Inflammatory macrophage (primary cell): ENCODE measurements at places on chromosomes 12 and 14.
A peak's percentile ranks its signal among the peaks of the same experiment; 100 is the strongest.

DNA sequence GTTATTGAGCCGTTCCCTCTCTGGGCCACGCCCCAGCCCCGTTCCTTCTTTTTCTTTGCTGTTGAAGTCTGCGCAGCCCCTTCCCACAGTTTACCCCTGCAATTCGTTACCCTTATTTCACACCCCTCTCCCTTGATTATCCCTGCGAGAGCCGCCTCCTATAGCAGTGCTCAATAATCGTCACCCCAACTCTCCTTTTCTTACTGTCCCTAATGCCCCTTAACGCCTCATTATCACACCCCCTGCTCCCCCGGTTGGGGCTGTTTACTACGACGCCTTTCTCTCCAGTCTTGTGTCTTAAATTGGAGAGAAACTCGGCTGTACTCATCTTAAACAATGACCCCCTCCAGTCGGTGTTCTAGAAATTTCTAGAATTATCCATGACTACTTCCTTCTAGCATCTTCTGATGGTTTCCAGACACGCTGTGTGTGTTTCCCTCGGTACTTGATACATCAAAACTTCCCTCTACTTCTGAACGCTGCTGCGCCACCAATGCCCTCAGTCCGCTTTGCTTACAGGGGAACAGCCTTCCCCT, 713 bp upstream of the FBXL14 start:
- DNase-seq, result peak; percentile 30

- DNase-seq, result no peak
These were observed 315.6 kb upstream of the PRKD1 start for GRCh38 chr14:30243207-30243606.

DNA sequence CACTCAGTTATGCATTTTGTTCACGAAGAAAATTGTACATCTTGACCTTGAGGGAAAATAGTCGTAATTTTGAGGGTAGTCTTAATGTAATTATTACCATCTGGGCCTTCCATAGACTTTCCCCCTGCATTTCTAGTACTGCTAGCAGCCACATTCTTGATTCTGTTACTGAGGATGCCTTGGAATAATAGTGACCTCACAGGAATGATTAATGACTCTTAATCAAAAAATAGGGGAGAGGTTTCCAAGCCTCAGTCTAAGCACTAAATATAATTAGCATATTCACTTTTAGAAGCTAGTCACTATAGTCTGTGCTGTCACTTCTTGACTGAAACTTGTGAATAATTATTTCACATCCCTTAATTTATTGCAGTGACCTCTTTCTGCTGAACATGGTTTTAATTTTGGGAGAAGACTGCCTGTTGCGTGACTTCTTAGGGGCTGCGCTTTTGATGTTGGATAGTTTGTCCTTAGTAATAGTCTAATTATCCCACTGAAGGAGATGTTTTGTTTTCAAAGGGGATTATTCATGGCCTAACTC, 400.5 kb downstream of the ADAMTS20 start:
- no peak for DNase-seq

DNA sequence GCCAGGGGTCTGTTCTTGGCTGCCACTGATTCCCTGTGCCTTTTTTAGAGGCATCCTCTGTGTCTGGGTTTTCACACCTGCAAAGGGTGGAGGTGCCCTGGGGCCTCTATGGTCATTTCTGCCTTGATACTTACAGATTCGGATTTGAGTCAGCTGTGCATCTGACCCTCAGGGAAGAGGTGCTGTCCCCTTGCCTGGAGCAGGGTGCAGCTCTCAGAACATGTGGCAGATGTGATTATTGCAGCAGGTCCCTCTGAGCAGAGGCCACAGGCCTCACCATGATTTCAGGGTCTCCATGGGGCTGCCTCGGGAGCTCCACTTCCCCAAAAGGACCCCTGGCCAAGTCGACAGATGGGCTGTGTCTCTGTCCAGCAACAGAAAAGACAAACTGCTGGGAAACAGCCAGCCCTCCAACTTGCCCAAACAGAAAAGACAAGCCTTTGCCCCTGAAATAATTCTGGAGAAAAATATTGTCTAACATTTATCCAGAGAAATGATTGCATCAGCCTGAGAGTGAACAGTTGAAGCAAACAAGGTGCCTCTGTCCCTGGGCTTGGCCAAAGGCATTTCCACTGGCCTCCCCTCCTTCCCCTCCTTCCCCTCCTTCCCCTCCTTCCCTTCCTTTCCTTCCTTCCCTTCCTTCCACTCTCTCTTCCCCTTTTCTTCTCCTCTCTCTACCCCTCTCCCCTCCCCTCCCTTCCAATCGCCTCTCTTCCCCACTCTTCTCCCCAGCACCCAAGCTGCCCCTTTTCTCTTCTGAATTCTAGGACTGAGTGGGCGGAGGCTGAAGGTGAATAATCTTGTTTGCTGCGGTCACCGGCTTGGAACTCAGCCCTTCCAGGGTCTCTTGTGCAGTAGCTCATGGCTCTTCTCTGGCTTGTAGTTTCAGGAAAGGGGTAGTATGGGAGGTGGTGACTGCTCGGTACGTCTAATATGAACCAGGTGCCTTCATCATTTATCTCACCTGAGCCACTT, 676 bp downstream of the SERPINA3 start:
- no peak for DNase-seq

DNA sequence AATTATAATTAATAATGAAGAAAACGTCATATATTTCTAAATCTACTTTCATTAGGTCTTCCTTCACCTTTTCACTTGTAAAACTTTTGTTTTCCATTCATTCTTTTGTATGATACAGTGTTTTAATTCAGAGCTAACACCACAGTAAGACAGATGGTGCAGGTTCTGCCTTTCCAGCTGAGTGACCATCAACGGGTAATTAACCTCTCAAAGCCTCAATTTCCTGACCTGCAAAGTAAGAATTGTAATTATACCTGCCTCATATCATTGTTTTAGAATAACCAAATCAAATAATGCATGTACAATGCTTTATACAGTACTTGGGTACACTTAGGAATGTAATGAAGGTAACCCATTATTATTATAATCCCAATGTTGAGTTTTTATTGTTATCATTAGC, 157.6 kb downstream of the FOXA1 start:
- DNase-seq, result no peak

DNA sequence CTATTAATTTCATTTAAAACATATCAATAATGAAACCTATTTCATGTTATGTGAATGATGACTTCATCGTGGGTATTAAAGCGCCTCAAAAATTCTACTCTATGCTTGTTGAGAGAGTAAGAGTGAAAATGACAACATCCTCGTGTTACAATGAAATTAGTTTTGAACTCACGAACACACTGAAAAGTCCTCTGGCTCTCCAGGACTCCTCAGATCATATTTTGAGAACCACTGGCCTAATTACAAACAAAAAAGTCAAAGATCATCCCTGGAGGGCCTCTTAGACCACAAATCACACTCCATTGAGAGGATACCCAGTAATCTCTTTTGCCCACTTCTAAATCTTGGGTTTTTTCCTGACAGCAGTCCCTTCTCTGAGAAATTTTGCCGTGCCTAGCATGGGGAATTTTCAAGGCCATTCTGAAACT, 19.1 kb downstream of the DAAM1 start:
- DNase-seq, result no peak

DNA sequence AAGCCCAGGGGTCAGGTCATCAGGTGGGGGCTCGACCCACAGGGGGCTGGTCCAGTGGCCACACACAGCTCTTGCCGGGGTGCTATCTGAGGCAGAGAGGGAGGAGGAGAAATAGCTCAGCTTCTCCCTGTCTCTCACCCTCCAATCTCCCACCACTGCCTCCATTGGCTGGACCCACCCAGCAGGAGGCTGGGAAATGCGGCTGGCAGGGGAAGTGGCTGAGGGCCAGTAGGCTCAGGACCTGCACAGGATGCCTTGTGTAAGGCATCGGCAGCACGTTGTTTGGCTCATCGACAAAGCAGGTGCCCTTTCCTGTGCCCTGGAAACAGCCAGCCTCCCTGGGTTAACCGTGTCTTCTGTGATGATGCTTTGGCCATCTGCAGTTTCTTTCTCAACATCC, 58.8 kb upstream of the SLC24A4 start:
- peak; percentile 15 for DNase-seq

DNA sequence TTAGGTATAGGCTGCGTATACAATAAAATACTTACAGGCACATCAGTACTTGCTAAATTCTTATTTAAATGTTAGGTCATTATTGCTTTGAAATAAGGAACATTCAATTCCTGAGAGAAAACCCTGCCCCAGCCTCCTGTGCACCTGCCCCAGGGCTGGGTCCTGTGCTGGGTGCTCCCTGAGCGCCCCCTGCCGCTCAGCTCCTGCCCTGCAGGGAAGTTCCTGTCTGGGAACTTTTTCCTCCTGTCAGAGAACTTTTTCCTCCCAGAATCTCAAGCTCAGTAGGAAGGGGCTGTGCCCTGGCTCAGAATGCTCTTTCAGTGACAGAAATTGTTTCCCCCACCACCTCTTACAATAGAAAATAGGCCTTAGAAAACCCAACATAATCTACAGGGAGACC, 751.1 kb downstream of the TMEM121 start:
- DNase-seq, result peak; percentile 25

DNA sequence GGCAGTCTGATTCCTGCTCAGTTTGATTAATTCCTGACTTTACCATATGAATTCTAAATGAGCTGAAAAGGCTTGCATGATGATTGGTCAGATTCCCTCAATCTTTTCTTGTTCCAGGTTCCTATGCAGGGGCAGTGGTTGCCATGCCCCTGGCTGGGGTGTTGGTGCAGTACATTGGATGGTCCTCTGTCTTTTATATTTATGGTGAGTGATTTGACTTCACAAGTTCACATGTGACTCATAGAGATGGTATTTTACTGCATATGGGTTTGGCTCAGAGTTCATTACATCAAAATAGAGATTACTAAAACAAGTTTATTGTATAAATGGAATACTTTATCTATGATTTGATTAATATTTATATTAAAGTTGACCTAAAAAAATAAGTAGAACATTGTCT, 44.8 kb downstream of the SLC17A8 start:
- no peak for DNase-seq

GRCh38 chr14:68469208-68469713, 323.6 kb downstream of the ZFP36L1 start:
- no peak for DNase-seq

- peak; percentile 70 for DNase-seq
These were observed 194.5 kb downstream of the PHETA1 start for GRCh38 chr12:111174251-111174960.

- DNase-seq, result no peak
These were observed 72.2 kb downstream of the BORCS5 start for GRCh38 chr12:12428961-12429657.

- DNase-seq, result no peak
These were observed 105.7 kb upstream of the RASSF8 start for GRCh38 chr12:25852792-25853191.

DNA sequence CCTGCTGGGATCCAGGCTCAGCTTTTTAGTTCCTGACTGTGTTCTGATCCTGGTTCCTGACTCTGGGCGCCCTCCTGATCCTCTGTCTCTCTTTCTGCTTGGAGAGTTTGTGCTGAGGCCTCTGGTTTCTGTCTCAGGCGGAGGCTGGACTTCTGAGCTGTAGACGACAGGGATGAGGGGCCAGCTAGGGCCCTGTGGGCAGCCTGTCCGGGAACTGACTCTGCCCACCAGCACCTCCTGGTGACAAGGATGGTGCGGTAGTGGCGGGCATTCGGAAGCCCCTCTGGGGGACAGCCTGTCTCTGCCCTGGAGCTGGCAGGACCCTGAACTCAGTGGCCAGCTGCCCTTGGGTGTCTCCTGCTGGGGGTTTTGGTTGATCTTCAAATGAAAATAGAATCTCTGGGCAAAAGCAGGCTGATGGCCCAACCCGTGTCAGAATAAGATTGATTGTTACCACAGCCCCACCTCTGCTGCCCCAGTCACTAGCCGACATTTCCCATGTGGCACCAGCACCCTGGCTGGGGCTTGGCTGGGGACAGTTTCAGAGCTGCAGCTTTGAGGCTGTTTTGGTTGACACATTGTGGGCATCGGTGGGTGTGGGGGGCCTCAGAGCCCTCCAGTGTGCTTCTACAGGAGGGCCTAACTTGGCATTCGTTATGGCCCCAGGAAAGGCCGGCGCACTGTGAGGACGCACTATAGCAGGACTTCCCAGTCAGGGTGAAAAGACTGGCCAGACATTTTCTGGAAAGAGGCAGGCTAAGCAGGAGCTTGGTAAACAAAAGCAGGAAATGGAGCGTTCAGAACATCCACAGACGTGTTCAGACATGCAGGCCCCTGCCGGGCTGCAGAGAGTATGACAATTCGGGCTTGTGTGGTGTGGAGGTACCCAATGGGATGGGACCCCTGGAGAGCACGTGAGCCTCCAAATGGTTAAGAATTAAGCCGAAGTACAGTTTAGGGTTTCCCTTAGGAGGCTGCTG, 16.2 kb downstream of the KRT80 start:
- no peak for DNase-seq

DNA sequence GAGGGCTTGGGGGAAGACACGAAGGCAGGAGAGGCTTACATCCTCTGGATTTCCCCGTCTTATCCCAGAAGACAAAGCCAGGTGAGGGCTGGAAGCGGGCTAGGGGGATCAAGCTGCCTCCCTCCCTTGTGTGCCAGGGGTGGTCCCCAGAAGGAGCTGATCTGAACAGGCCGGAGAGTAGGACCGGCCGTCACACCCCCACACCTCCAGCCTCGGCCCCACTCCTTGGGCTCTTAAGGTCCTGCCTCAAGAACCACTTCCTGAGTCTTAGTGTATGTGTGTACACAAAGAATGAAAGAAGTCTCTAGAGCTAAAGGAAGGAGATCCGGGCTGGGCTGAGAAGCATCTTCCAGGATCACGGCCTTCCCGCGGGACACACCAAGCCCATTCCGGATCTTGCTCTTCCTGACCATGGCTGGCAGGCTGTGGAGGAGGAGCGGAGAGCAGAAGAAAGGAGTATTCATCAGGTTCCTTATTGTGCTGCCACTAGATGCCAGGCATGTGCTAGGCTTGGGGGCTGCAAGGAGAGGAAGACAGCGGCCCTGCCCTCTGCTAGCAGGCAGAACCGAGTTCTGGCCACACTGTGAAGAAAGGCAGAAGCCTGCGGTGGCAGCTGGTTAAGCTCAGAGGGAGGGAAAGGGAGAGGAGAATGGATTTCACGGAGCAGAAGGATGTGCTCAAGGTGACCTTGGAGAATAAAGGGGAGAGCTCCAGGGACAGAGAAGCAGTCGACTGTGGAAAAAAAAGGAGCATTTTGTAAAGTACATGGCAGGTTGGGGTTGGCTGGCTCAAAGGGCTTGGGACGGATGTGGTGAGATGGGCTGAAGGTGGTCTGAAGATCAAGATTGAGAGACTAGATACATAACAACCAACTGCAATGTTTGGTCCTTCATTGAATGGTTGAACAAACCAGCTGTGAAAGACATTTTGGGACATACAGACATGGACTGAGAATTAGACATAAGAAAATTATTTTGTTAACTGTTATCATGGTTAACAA, 1.3 kb upstream of the CD63 start:
- peak; percentile 75 for DNase-seq

GRCh38 chr12:132955094-132956010, 754 bp downstream of the ZNF605 start:
- DNase-seq, result peak; percentile 45

GRCh38 chr14:62187265-62187664, 425.0 kb downstream of the SNAPC1 start:
- DNase-seq, result no peak

- DNase-seq, result no peak
These were observed 25.4 kb downstream of the CCDC62 start for GRCh38 chr12:122799641-122800243.

- peak; percentile 94 for DNase-seq
These were observed 23.8 kb downstream of the VPS37B start for GRCh38 chr12:122871851-122872780.
